Hematopoietic multipotent progenitor cell treated with erythropoietin and hydrocortisone succinate and interleukin-3 and kit ligand, for 8 days (in vitro differentiated cells): ENCODE measurements at places on chromosomes 3 and 15.

DNA sequence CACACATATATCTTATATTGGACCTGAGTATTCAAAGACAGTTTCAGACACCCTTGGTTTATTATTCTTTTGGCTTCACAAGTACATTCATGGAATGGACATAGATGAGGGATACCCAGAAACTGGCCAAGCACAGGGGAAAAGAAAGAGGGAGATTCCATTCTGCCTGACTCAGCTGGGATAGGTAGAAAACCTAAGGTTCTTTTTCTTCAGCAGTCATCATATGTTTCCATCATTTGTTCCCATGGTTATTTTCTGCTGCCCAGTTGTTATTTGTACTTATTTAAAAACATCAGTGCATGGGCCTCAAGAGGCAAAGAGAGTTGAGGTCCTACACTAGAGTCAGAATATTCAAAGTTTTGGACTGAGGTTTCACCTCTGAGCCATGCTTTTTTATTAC, 91.8 kb downstream of the FILIP1L start:
- no peak for DNase-seq

DNA sequence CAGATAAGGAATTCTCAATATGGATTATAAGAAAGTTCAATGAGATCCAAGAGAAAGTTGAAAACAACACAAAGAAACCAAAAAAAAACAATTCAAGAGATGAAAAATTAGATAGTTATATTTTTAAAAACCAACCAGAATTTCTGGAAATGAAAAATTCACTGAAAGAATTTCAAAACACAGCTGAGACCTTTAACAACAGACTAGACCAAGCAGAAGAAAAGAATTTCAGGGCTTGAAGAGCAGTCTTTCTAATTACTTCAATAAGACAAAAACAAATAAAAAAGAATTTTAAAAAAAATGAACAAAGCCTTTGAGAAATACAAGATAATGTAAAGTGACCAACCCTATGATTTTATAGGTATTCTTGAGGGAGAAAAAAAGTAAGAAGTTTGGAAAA, 155.4 kb downstream of the ZMAT3 start:
- DNase-seq: no peak

- DNase-seq: no peak
These were observed 19.0 kb downstream of the SPATA12 start for GRCh38 chr3:57079474-57079831.

DNA sequence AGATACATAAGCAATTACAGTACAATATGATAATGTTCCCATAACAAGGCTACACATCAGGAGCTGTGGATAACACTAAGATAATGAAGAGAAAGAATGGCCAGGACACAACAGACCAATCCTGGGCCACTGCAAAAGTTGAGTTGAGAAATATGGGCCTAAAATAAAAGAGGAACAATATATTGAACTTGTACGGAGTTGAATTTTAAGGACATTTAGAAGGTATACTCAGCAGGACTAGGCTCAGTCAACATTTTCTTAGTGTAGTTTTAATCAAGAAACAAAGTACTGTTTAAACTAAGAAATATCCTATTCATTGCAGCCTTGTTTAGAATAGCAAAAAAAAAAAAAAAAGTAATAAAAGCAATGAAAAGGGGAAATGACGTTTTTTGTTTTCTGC, 24.3 kb downstream of the HERC1 start:
- no peak for DNase-seq

DNA sequence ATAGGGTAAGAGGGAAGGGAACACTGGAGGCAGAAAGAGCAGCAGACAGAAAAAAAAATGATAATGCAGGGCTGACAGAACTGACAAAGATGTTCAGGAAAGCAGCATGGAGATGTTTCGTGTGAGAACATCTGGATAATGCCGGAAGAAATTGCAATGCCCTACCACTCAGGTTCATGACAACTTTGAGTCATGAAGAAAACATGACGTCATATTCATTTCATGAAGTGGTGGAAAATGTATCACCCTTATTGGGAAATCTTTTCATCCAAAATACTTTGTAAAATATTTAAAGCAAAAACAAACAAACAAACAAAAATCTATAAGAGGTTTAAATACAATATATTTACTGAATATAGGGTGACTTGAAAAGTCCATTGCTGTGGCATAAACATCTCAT, 305.4 kb upstream of the IGF1R start:
- DNase-seq: no peak

DNA sequence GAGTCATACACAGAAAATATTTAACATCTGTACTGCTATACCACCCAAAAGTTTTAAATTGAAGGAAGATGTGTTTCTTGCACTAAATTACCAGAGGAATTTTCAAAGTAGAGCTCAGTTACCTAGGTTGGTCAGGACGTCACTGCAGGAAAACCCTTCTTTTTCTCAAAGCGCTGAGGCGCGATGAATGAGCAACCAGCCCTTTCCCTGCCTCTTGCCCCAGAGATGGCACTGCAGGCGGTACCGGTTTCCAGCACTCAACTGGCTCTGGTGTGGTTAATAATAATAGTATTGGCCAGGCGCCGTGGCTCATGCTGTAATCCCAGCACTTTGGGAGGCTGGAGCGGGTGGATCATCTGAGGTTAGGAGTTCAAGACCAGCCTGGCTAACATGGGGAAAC, 49.3 kb downstream of the HES1 start:
- DNase-seq: no peak

GRCh38 chr15:72590427-72590826, 64.1 kb upstream of the GOLGA6B start:
- DNase-seq: no peak

DNA sequence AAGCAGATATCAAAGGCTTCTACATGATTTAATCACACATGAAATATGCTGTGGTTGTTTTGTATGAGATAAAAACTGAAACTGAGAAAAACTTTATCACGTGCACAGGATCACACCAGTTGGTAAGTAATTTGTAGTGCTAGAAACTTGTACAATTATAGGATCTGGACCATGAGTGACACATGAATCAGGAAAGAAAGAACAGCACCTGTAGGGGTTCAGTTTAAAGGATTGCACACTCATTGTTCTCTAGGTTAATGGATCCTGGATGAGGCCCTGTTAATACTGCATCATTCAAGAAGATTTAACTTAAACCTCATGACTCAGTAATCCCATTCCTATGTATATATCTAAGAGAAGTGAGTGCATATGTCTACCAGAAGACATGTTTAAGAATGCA, 87.9 kb downstream of the STT3B start:
- no peak for DNase-seq

DNA sequence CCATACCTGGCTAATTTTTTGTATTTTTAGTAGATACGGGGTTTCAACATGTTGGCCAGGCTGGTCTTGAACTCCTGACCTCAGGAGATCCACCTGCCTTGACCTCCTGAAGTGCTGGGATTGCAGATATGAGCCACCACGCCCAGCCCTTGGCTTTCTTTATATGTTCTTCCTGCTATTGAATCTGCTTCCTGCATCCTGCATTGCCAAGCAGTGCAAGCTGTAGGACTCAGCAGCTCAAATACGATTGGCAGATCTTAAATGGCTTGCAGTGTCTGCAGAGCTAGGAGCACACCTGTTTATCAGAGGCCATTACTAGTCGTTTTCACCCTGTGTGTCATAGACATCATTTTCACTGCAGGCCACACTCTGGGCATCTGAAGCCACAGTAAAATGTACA, 426.2 kb upstream of the PPP2R3A start:
- no peak for DNase-seq

DNA sequence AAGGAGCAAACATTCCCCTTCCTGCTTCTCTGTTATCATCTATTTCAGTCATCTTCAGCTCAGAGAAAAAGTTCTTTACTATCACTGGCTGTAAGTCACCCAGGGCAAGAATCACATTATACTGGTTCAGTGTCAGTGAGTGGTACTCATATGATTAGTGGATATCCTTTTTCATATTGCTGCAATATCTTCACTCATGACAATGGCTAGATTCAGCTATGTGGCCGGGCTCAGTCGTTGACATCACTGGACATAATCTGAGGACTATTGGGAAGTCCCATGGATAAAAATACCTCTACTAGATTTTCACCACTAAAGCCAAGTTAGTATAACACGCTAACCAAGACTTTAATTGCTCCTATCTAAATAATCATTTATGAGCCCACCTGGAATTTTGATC, 91.3 kb upstream of the UBE2E2 start:
- DNase-seq: no peak

DNA sequence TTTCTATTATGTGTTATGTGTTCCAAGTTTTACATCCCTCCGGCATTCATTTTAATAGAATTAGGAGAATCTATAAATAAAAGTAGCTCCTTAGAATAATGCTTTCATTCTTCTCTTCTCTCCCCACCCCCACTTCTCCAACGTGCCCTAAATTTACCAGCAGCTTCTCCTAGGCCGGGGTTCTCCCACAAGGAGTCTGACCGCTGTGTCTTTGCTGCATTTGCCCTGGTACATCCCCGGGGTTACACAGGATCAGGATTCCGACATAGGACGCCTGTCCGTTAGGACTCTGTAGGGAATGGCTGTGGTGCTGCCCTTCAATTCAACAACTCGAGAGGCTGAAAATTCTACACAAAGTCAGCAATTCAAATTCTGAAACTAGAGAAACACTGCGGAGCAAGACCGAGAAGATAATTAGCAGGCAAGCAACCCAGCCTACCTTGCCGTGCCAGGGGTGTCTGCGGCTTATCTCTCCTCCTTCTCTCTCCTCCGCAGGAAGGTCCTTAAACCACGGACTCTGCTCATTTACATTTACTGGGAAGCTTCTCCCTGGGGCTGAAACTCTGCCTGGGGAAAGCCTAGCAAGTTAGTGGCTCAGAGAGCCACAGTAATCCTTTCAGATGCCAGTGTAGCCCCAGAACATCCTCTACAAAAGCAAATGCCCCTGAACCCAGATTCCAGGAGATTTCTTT, 18.8 kb downstream of the PCSK6 start:
- DNase-seq: no peak

DNA sequence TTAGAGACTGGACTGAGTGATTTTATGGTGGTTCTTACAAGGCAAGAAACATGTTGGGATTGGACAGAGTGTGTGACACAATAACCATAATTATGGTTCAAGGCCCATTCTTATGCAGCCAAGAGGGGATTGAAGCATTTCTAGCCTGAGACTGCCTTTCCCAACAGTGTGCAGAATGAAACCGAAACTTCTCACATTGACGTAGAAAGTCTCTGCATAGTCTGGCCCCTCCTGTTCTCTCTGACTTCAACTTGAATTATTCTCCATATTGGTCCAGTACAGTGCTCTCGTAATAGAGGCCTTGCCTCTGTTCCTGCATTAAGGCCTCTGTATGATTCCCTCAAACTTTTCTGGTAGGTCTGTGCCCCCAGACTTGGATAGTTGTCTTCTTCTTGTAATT, 138.3 kb downstream of the DIPK2A start:
- DNase-seq: no peak

DNA sequence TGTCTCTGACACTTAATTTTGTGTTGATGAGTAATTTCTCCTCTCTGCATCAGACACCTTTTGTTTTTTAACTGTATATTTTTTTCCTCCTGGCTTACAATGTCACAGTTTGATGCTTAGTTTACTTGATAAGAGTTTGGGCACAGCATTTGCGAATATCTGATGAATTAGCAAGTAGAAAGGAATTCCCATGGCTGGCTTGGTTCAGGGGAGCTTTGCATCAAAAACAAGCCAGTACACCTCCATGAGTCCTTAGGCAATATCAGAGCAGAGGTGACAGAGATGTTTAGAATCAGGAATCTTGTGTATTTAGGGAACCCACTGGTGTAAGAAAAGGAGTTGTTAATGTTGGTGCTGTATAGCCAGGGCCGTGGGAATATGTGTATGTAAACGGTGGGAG, 9.3 kb downstream of the ARHGEF26 start:
- no peak for DNase-seq

- no peak for DNase-seq
These were observed 3.8 kb downstream of the PSTPIP1 start for GRCh38 chr15:76998663-76999285.

GRCh38 chr15:75454471-75455378, 3.2 kb upstream of the SIN3A start:
- DNase-seq: peak; percentile 67

GRCh38 chr15:38283010-38283409, 30.4 kb downstream of the SPRED1 start:
- no peak for DNase-seq

DNA sequence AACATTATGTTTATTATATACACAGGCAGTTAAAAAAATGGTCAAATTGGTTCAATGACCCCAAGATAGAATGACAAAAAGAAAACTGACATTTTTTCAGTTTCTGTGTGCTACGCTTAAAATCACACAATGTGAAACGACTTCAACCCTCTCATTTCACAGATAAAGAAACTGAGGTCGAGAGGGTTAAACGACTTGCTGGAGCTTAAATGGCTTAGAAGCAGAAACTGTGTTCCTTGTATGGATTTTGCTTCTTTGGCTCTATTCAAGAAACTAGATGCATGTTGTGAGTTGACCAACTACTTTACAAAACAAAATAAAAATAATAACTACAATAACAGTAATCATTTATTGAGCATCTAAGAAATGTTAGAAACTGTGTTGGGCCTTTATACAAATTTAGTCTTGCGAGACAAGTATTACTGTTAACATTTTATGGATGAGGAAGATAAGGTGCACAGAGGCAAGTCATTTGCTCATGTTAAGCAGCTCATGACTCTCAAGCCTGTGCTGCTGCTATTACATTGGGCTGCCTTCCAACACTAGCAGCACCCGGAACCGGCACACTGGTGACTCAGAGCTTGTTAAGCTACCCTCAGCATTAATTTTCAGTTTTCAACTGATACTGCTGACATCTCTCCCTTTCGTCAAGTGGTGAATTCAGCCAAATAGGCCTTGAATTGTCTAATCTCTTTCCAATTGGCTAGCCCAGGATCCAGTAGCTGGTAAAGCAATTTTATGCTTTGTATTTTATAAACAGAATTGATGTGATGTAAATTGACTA, 487.6 kb downstream of the NAALADL2 start:
- peak; percentile 44 for DNase-seq

DNA sequence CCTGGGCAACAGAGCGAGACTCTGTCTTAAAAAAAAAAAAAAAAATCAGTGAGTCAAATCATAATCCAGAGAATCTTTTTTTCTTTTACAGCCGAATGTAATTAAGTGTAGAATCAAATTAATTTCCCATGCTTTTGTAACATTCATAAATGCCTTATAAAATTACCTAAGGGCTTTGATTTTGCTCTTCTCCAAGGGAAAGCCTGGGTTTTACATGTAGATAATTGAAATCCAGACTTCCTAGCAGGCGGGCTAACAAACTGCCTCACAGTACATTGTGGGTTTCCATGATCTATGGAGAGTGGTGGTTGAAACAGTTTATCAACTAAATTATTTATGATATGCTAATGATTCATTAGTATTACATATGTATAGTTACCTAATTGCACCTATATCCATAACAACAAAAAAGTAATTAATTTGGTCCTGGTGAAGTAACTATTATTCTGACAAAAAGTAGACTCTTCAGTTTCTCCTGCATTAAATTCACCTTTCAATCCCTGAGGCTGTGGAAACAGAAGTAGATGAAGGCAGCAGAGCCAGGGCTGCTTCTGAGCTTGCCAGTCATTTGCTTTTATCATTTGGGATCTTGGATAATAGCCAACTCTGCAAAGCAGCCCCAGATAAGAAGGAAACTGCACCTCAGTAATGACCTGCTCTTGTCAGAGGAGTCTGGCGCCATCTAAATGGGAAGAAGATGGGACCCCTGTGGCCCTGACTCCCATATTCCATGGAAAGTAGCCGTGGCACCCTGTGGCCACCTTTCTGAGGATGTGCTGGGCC, 9.5 kb downstream of the CCR9 start:
- DNase-seq: no peak

- peak; percentile 32 for DNase-seq
These were observed 3.7 kb downstream of the ISL2 start for GRCh38 chr15:76340198-76340802.

GRCh38 chr3:137012097-137012501, 54.3 kb downstream of the IL20RB start:
- DNase-seq: no peak
